ENCODE measurements at places on chromosomes 11 and 22.

GRCh38 chr11:108620958-108621772 is 27.6 kb upstream of the EXPH5 start:
- no peak for DNase-seq

- no peak for DNase-seq
Measured at GRCh38 chr22:46448333-46448732, 89.1 kb downstream of the CELSR1 start.

GRCh38 chr11:22775248-22775647 is 54.4 kb downstream of the SVIP start:
- DNase-seq, result no peak

GRCh38 chr22:27667121-27667843 is 134.3 kb downstream of the MN1 start:
- no peak for DNase-seq

- no peak for DNase-seq
Measured at GRCh38 chr11:131474947-131475346, 104.5 kb downstream of the NTM start.

DNA sequence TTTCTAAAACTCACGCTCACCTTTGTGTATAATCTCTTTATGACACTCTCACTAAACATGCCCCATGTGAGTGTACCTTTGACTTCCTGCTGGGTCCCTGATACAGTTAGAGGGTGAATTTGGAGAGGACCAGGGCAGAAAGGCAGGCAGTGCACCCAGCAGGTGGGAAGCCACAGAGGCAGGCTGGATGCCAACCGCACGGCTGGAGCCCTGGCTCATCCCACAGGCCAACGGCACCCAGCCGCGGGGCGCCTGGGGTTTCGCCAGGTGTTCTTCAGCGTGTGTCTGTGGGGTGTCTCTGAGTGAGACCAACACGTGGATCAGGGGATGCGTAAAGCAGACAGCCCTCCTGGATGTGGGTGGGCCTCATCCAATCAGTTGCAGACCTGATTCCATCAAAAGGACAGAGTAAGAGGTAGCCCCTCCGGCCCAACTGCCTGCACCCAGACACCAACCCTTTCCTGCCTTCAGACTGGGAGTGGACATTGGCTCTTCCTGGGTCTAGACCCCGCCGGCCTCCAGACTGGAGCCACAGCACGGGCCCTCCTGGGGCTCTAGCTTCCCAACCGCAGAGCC is 51.6 kb downstream of the DHCR7 start:
- DNase-seq, result no peak

DNA sequence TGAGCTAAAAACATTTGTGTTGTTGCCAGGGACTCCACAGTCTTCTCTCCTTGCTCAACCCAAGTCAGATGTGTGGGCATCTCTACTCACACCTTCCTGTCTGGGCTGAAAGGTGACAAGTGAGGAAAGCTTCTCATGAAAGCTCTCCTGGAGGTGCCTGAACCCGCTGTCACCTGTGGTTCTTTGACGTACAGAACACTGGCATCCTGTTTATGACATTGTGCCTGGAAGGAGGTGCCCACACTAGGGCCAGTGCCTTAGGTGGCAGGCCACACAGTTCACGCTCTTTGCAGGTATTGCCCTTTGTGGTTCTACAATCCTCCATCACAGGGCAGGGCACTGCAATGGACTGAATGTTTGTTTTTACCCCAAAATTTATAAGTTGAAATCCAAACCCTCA is 108.5 kb downstream of the CD44 start:
- DNase-seq, result no peak

DNA sequence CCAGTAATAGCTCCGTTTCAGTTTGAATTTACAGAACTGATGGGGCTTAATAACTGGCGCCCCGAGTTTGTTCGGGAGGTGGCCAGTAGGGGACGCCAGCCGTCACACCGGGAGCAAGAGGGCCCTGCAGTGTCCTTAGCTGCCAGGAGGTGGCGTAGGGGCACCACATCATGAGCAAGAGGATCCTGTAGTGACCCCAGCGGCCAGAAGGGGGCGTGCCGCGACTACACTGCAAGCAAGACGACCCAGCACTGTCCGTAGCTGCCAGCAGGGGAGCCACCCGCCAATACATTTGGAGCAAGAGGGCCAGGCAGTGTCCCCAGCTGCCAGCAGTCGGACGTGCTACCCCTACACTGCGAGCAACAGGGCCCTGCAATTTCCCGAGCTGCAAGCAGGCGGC is 663.7 kb upstream of the B3GAT1 start:
- no peak for DNase-seq

Data from NCI-H1048 (cell line).